ENCODE measurements at places on chromosomes 11 and 22.

- DNase-seq, result no peak
Observed at GRCh38 chr22:34294476-34294875, 374.2 kb upstream of the LARGE1 start.

DNA sequence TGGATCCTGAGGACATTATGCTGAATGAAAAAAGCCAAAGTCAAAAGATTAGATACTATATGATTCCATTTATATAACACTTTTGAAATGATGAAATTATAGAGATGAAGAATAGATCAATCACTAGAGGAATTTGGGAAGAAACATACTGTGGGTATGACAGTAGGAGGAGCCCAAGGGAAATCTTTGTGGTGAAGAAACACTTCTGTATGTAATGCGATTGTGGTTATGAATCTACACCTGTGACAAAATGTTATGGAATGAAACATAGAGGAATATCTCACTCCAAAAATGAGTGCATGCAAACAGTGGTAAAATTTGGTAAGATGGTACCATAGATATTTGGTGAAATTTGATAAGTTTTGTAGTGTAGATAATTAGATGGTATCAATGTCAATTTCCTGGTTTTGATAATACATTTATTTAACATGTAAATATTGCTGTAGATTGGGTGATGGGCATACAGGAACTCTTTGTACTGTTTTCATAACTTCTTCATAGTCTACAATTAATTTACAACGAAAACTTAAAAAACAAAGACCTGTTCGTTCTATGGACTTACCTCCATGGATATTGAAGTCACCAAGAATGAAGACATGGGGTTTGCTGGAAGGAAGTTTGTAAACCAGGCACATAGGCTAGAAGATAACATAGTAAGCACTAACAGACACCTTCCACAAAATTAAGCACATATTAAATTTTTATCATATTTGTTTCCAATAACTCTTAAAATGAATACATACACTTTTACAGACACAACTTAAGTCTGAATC, 11.5 kb downstream of the MRGPRX1 start:
- DNase-seq, result no peak

DNA sequence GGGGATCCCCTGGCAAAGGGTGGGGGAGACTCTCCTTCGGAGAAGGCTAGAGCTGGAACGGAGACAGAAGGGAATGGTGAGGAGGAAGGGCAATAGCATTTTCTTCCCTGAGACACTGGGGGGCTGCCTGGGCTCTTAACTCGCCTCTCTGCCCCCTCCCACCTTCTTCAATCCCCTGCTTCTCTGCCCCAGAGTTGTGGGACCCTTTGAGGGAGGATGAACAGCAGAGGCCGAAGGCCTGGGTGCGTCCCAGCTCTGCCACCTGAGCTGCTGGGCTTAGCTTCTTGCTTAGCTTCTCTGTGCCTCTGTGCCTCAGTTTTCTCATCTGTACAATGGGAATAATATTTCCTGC, 72.4 kb downstream of the RTL6 start:
- DNase-seq, result no peak

DNA sequence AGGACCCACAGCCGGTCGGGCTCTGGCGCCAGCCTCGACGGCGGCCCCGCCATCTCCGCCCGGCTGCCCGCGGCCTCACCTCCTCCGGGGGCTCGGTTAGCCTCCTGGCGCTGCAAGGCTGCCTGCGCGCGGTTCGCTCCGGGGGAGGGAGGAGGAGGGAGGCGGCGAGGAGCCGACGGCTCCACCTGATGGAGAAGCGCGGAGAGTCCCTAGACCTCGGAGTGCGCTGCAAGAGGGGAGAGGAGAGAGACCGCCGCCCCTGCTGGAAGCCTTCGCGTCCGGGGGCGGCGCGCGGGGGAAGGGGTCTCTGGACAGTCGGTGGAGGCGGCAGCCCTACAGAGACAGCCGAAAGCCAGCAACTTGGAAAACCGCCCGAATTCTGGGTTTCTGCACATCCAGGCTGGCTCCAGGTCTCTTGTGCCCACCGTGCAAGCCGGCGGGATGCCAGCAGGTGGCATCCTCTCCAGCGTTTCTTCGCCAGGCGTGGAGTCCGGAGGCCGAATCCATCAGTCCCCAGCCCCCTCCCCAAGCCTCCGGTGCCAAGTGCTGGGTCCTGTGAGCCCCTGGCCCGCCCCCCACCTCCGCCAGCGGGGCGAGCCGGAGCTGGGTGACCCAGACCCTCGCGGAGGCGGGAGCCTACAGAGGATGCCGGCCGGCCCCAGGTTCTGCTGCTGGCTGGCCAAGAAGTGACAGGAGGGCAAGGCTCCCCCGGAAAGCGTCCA, 2.9 kb upstream of the KIRREL3 start:
- no peak for DNase-seq

DNA sequence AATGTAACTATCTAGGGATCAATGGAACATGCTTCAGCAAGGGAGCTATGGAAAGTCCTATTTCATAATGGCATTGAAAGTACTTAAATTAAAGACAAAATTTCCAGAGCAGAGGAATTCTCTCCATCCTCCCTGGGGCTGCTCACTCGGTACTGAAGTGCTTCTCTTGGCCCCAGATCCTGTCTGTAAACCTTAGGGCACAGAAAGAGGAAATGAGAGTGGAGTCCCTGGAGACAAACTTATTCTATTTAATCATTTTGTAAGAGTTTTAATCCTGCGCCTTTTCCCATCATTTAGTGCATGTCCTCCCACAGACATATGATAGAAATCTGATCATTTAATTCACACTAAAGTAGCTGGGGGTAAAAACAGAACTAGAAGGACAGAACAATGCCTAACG, 20.9 kb upstream of the PAMR1 start:
- no peak for DNase-seq

DNA sequence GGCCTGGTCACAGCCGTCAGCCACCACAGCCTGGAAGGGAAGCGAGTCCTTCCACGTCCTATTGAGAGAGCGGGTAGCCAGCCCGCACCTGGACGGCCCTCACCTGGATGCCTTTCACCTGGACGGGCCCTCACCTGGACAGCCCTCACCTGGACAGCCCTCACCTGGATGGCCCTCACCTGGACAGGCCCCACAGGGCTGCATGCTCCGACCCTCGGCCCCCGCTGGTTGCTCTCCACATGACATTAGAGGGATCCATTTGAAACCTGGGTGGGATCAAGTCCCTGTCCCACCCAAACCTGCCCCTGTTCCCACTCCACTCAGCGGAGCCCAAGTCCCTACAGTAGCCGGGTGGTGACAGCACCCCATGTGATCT, 3.7 kb downstream of the C1QTNF6 start:
- DNase-seq, result no peak

GRCh38 chr11:108242422-108242821, 19.6 kb downstream of the ATM start:
- no peak for DNase-seq
